H1 (cell line): ENCODE measurements at places on chromosomes 5 and 9. TPM values are rescaled to one million over a fixed set of nuclear protein-coding genes. Genes with fewer than 3 reads are reported as not detected.
A peak's percentile ranks its signal among the peaks of the same experiment; 100 is the strongest.

- no peaks in the 10 kb centered on the region for H3K36me3 ChIP-seq
- peak; percentile 17 for DNase-seq
- no peak overlapping the region for H3K27ac ChIP-seq
These were observed 547.2 kb downstream of the LRRC70 start for GRCh38 chr5:63125862-63126261.

Gene FOXD1
- 0.73 and 1.1 TPM in 2 replicates for total RNA-seq

GRCh38 chr9:110623462-110624025 is 44.0 kb upstream of the SVEP1 start:
- DNase-seq = no peak
- no peak overlapping the region for H3K4me3 ChIP-seq
- no peak overlapping the region for H3K27ac ChIP-seq
- H3K27me3 ChIP-seq = no peaks in the 10 kb centered on the region
- H3K36me3 ChIP-seq = no peaks in the 10 kb centered on the region
- H3K4me1 ChIP-seq = no peaks in the 10 kb centered on the region

- no peaks in the 10 kb centered on the region for H3K27me3 ChIP-seq
- no peak overlapping the region for H3K27ac ChIP-seq
- no peaks in the 10 kb centered on the region for H3K36me3 ChIP-seq
- H3K4me3 ChIP-seq = no peak overlapping the region
- no peak for DNase-seq
- H3K4me1 ChIP-seq = no peaks in the 10 kb centered on the region
These were observed 35.7 kb downstream of the OXCT1 start for GRCh38 chr5:41834506-41834905.

Gene TAF1L
- not detected in 2 replicates for total RNA-seq
